ENCODE measurements at places on chromosomes 2 and 18. TPM values are rescaled to one million over a fixed set of nuclear protein-coding genes. Genes with fewer than 3 reads are reported as not detected.
A peak's percentile ranks its signal among the peaks of the same experiment; 100 is the strongest.

Gene LAMA3
- 70.9 TPM for total RNA-seq

Gene MYO5B
- total RNA-seq: 50.0 TPM

Gene COL4A3
- 30.8 TPM for total RNA-seq

Gene SERPINB10
- total RNA-seq: not detected

Gene PROKR1
- total RNA-seq: not detected

Gene KCNJ3
- 0.10 TPM for total RNA-seq

Gene SLC30A3
- not detected for total RNA-seq

Gene GPR155
- total RNA-seq: 3.3 TPM

Gene CHRNG
- total RNA-seq: not detected

- peak; percentile 27 for DNase-seq
Observed at GRCh38 chr2:30127016-30127893, 19.6 kb upstream of the YPEL5 start.

DNA sequence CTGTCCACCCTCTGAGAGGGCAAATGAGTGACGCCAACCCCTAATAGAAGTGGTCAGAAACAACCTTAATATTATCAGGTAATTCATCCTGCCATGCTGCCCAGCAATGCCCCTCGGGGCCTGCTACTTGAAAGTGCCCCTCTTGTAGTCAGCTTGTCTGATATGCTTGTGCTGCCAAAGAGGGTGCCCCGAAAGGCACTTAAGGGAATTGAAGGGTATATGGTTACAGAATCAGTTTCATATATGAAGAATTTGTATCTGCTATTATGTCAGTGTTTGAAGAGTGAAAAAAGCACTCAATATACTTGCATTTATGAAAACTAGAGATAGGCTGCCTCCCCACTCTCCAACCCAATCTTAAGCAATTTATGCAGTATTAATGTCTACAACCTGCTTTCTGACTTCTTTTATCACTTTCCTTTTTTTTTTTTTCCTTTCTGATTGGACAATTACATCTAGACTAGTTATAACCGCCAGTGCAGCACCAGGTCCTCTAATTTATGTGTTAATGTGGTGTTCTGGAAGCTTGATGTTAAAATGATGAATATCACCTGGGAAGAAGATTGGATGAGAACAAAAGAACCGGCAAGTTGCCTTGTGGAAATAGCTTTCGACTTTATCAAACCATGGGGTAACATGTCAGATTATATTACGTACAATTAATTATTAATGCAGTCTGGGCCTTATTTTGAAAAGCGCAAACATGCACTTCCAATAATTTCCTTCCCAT is 646.9 kb upstream of the ACVR2A start:
- DNase-seq: no peak

- DNase-seq: peak; percentile 21
Observed at GRCh38 chr18:21496277-21496835, 104.1 kb downstream of the ESCO1 start.

GRCh38 chr18:52325997-52326396 is 14.0 kb upstream of the DCC start:
- peak; percentile 18 for DNase-seq

DNA sequence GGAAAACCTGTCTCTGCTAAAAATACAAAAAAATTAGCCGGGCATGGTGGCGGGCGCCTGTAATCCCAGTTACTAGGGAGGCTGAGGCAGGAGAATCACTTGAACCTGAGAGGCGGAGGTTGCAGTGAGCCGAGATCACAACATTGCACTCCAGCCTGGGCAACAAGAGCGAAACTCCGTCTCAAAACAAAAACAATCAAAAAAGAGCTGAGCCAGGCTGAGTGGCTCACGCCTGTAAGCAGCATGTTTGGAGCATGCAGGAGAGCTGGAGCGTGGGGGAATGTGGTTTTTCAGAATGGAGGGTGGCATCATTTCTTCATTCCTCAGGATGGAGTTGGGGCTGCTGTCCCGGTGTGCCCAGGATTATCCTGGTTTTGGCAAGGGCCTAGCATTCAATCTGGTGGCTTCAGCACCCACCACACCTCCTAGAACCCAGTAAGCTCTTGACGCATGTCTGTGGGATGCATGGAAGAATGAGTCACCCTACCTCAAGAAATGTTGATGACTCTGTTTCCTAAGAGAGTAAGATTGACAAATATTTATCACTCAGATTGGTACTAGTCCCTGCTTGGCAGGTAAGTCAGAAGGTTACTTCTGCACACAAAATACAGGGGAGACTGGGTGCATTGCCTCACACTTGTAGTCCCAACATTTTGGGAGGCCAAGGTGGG is 90.2 kb upstream of the ODC1 start:
- peak; percentile 96 for DNase-seq

GRCh38 chr2:54083445-54083844 is 32.0 kb upstream of the ACYP2 start:
- no peak for DNase-seq

DNA sequence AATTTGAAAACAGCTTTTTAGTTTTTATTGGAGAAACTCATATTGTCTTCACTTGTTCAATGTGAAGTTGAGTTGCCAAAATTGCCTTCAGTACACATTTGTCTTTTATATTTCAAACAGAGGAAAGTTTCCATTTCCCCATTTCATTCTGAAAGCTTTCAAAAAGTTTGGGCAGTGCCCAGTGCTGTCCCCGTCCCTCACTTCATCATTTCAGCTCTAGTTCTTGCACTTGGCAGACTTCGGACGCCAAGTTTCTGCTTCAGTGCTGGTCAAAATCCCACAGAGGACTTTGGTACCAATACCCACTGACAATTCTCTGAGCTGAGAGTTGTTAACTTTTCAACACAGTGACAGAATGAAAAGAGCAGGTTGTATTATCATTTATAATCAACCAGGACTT is 43.4 kb upstream of the AQP4 start:
- no peak for DNase-seq

DNA sequence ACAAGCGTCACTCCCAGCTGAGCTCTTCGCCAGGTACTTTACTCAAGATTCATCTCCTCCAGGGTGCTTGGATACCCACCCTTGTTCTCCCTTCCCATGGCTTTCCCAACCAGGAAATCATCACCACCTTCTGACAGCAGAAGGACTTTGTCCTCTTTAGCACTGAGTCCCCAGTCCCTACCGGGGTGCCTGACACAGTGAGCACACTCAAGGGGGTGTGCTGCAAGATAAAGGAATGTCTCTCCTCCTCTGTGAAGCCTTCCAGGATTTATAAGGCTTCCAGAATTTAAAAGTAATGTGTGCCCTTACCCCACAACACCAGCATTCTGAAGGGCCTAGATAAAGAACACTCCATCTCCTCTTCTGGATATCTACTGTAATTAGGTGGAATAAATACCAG is 39.6 kb downstream of the ACVR1 start:
- DNase-seq: no peak

DNA sequence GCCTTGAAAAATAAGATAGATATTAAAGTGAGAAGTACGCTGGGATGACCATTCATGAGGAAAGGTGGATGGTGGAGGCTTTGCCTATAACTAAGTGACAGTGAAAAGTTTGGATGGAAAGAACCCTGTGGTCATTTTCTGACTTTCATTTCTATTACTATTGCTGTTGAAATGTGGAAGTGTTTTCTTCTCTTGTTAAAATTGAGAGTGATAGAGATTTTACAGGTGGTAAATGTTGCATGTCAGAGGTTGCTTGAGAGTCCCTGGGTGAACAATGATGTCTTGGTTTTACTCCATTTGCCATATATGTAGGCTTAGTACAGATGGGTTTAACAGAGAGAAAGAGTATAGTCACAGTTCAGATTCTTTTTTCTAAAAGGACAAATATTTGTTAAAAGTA is 18.4 kb downstream of the NCOA1 start:
- DNase-seq: no peak

- no peak for DNase-seq
Observed at GRCh38 chr18:75122334-75122958, 86.5 kb downstream of the PTGR3 start.

DNA sequence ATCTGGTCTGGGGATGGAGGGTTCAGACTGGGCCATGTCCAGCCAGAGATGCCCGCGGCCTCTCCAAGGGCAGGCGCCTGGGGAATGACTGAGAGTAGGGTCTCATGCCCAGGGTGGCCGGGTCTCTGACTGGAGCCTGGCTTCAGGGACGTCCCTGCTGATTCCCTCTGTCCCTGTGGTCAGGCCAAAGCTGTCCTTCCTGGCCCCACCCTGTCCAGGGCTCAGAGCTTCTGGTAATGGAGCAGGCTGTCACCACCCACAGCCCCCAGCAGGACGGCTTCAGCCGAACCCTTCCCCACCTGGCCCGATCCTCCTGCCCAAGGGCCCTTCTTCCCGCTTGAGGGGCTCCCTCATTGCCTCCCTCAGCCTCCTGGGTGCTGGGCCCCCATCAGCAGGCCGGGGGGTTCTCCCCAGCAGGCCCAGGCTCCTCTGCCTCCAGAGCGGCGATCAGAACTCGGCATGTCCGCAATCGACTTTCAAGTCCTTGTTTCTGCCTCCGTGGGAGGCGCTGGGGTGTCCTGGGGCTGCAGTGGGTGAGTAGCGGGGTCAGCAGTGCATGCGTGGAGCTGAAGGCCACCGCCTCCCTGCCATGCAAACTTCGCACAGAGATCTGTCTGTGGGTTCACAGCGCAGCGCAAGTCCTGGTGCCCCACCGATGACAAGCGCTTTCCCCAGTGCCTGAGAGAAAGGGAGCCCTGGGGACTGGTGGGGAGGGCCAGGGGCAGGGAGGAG is 18.3 kb downstream of the RAMP1 start:
- DNase-seq: no peak

DNA sequence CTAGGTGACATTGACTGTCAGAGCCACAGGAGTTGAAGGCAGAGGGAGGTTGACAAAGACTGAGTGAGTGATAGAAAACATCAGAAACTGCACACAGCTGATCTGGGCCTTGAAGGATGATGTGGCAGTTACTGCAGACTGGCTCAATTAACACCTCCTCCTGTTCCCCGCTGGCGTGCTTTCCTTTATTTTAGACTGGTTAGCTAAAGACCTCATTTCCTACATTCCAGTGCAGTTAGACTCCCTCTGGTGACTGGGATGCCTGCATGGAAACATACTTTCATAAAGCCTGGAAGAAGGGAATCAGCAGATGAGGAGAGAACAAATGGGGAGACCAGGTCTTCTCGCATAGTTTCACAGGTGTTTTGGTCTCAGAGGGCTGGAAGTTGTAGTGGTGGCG is 7.1 kb downstream of the TPGS2 start:
- DNase-seq: no peak

GRCh38 chr2:205612636-205613035 is 69.7 kb upstream of the NRP2 start:
- DNase-seq: no peak

GRCh38 chr2:194566907-194567660 is 1089.9 kb upstream of the SLC39A10 start:
- no peak for DNase-seq

DNA sequence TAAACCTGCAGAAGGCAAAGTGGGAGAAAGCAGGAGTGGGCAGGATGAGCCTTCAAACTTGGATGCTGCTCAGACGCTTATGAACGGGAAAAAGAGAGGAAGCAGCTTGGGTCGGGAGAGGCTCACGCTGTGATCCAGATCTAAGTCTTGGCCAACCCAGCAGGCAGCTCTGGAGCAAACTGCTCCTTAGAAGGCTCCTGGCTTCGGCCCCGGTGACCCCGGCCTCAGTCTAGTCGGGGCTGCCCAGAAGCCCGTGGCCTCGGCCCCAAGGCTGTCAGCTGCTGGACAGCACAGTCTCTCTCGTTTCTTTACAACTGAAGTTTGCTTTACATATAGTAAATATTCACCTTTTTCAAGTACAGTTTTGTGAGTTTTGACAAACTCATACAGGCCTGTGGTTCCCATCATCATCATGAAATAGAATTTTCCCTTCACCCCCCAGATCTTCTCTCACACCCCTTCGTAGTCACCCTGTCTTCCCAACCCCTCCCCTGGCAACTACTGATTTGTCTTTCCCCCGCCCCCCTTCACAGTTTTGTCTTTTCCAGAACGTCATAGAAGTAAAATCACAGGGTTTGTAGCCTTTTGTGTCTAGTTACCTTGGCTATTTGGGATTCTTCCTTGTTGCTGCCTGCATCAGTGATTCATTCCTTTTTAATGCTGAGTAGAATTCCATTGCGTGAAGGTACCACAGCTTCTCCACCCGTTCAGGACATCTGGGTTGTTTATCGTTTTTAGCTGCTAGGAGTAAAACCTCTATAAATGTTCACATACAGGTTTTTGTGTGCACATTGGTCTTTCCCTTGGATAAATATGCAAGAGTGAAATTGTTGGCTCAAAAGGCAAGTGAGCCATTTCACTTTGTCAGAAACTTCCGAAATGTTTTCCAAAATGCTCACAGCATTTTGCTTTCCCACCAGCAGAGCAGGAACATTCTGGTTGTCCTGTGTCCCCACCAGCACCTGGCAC is 35.1 kb downstream of the MYO7B start:
- no peak for DNase-seq

DNA sequence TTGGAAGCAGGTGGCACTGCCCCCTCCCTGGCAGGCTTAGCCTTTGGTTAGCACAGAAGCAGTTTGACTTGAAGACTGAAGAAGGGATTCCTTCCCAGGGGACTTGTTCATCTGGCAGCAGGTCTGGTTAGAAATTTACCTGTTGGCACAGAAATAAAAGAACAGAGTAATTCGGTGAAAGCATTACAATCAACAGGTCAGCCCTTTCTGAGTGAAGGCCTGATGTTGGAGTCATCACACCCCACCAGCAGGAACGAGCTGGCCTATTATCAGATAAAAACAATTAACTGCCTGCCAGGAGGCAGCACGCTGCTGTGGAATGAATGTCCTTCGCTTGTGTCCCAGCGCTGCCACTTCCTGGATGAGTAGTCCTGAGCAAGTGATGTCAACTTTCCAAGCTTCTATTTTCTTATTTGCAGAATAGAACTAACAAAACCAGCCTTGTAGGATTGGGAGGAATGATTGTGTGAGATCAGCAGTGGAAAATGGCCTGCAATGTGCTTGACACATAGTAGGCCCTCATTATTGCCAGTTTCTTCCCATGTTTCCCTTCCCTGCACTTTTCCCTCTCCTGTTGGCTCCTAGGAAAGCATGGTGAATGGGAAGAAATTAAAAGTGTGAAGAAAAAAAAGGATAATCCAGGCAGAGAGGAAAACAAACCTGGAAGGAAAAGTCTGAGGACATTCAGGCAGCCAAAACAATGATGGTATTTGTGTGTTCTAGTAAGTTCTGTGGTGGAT is 29.0 kb downstream of the LGALSL start:
- peak; percentile 41 for DNase-seq

DNA sequence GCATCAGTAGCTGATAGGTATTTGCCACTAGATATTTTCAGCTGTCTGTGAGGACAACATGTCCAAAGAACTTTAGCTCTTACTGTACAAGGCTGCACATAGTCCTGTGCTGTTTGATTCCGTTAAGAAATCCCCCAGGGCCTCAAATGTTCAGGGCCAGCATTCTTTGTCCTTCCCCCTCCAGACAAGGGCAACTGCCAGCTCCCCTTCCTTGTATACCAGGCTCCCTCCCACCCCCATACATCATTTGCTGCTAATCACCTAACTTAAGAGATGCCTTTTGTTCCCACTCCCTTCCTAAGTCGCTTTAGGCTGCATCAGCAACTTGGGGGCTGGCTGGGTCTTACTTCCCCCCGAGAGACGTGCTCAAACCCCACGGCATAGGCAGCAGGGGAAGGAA is 138.7 kb downstream of the CDH20 start:
- peak; percentile 30 for DNase-seq

GRCh38 chr18:6256521-6256920 is 158.2 kb downstream of the L3MBTL4 start:
- no peak for DNase-seq

GRCh38 chr18:22032392-22032961 is 136.9 kb upstream of the GATA6 start:
- DNase-seq: peak; percentile 100

- peak; percentile 26 for DNase-seq
Observed at GRCh38 chr18:45359275-45360009, 255.8 kb upstream of the SLC14A2 start.
